NCI-H510A (cell line): ENCODE measurements at places on chromosomes 7 and 10.
A peak's percentile ranks its signal among the peaks of the same experiment; 100 is the strongest.

- DNase-seq = no peak
These were observed 19.8 kb downstream of the HKDC1 start for GRCh38 chr10:69239816-69240434.

GRCh38 chr10:120732643-120733313, 118.4 kb upstream of the WDR11 start:
- DNase-seq = no peak

DNA sequence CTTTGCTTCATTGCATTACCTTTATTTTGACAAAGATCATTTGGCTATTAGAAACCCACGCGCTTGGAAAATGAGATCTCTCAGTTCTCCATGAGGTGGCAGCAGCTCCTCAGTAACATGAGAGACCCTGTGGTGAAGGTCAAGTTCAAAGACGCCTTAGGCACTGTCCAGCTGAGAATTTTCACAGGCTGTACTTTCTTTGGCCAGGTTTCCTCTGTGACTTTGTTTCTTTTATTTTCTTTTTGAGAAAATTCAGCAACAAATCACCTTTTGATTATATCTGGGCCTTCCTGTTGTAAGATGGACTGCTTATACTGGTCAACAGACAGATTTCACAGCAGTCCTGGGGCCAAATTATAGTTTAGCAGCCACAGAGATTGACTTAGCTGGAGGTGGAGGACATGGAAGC, 54.5 kb downstream of the RAB18 start:
- no peak for DNase-seq

- DNase-seq = no peak
These were observed at the start of gene IL2RA for GRCh38 chr10:6062101-6062771. IL2RA (minus strand) TSS chr10:6062367; CDS start chr10:6062151, 216 bp downstream.

GRCh38 chr10:69439813-69440506, 11.3 kb upstream of the TSPAN15 start:
- DNase-seq = peak; percentile 53

DNA sequence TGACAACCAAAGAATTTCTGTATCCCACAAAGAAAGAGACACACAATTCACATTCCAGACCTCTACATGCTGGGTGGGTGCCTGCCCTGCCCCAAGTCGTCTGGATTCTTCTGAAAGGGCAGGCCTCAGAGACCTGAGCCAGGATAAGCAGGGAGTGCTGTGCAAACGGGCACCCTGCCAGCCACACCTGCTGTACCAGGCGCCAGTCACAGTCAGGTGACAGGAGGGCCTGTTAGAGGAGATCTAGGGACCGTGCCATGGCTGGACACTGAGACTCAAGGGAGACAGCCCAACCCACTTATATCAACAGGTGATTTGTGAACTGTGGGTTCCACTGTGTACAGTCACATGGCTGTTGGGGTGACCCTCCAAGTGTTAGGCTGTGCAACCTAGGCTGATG, 103.1 kb upstream of the AFAP1L2 start:
- peak; percentile 66 for DNase-seq

DNA sequence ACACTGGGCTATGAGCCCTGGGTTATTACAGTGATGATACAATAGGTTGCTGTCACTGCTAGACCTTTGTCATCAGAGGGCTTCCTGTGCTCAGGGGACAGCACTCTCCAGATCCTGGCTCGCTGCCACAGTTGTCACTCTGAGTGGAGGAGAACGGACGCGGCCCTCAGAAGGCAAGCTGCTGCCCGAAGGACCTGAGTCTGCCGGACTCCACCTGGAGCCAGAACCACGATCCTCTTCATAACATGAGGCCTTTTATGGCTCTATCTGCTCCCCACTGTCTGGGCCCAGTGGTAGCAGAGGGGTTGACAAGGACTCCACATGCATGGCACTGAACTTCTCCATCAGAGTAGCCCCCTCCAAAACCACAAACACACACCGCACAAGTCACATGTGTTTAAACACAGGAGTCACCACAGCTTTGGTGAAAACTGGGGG, 94.7 kb upstream of the EFCAB10 start:
- peak; percentile 63 for DNase-seq
